ENCODE measurements at places on chromosomes 2 and 18.

DNA sequence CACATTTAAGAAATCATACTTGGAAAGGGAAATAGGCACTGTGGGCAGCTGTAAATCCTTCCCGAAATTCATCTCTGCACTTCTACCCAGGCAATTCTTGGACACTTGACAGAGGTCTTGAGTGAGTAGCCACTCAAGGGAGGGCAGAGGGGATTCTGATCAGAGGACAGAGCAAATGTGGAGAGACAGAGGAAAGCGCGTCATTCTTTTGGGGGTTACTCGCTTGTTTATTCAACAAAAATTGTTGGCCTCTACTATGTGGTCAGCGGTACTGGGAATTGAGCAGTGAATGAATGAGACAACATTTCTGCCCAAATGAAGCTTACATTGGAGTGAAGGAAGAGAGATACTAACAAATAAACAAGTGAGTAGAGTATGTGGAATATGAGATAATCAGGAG is 41.4 kb upstream of the YES1 start:
- no peak for DNase-seq

DNA sequence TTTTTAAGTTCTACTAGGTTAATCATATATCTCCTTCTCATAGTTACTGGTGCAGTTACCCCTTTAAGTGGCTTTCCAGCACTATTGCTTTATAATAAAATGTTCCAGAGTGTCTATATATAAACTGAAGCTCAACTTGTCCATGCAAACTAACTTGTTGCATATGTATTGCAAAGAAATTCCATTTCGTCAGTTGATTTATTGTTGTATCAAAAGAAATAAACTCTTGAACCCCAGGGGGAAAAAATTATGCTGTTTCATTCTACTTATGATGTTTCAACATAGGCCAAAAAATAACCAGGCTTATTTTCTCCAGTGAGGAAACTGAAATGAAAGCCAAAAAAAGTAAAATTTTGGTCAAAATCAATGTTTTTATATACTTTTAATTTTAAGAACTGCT is 491.9 kb downstream of the NR4A2 start:
- DNase-seq = no peak

DNA sequence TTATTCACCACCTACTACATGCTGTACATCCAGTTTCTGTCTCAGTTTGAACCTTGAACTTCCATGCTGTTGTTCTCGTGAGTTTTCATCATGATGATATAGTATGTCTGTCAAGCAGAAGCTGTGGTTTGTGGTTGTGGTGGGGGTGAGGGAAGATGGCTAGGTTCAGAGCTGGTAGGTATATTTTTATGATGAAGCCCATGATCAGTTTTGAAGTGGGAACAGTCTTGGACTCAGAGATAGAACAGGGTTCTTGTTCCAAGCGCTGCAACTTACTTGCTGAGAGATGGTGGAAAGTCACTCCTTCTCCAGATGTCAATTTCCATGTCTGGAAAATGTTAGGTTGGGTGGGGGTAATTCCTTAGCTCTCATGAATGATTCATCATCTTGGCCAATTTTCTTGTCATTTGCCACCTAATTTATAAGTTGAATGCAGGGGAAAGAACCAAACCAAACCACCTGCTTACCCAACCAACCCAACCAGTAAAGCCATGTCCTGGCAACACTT is 21.6 kb downstream of the PMAIP1 start:
- no peak for DNase-seq

- no peak for DNase-seq
These were observed 430.4 kb downstream of the DLGAP1 start for GRCh38 chr18:4024702-4025101.

DNA sequence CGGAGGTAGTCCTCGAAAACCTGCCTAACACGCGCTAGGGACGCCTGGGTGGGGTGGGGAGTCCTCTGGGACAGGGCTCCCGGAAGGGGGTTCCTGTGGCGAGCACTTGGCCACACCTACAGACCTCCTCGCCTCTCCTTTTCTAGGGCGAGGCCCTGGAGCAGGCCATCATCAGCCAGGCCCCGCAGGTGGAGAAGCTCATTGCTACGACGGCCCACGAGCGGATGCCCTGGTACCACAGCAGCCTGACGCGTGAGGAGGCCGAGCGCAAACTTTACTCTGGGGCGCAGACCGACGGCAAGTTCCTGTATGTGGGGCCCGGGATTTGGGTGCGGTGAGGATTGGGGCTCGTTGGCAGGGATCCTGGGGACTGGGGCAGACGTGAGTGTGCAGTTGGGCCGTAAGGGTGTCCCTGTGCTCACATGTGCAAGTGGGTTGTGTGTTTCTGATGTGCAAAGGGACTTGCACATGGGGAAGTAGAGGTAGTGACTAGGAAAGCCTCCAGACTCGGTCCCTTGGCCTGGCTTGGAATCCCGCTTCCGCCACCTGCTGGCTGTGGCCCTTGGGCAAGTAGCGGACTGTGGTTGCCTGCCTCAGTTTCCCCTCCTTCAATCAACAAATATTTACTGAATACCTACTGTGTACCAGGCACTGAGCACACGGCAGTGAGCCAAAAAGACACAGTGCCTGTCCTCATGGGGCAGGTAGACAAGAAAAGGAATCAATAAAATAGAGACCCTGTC is 11.7 kb downstream of the ZAP70 start:
- no peak for DNase-seq

- no peak for DNase-seq
These were observed 7.1 kb upstream of the CSRNP3 start for GRCh38 chr2:165462443-165462842.

- DNase-seq = no peak
These were observed 81.9 kb downstream of the MEP1B start for GRCh38 chr18:32271672-32272208.

DNA sequence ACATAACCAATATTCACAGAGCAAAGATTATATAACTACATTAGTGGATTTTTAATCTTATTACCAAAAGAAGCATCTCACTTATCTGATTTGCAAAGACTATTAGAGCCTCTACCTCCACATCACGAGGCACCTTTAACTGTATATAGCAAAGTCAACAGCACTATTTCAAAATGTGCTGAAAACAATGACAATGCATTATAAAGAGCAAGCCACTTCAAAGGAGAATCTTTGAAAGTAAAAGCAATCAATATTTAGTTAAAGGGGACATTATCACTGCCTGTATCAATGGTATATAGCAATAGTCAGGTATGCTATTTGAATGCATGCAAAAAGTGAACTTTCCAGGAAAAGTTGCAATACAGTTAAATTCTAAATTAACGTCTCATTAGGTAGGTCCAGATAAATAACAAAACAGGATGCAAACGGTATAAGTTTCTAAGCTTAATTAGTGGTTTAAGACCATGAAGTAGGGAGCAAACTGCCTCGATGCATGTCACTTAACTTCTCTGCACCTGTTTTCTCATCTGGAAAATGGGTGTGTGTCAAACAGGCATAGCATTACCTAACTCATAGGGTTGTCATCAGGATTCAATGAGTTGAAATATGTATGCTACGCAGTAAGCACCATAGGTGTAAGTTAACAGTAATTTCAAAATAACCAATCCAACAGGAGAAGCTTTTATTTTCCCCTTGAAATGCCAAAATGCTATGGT is 31.6 kb downstream of the ATL2 start:
- no peak for DNase-seq

GRCh38 chr2:159946326-159946999 is 116.0 kb downstream of the PLA2R1 start:
- DNase-seq = no peak

- DNase-seq = no peak
These were observed 93.3 kb upstream of the PPP1CB start for GRCh38 chr2:28658369-28658768.

GRCh38 chr18:67080601-67081000 is 435.9 kb downstream of the DSEL start:
- DNase-seq = no peak

- DNase-seq = no peak
These were observed 37.1 kb downstream of the CCNT2 start for GRCh38 chr2:134955744-134956143.

GRCh38 chr2:1603059-1603458 is 141.3 kb downstream of the PXDN start:
- DNase-seq = no peak

Data from stimulated activated CD8-positive, alpha-beta memory T cell treated with anti-CD3 and anti-CD28 coated beads, Interleukin-4, amount 100 ng/mL, for 4 hours (primary cell).